ENCODE measurements at places on chromosomes 1 and 21.

- DNase-seq, result no peak
Measured at GRCh38 chr1:31306278-31306677, 9.4 kb downstream of the ZCCHC17 start.

- no peak for DNase-seq
Measured at GRCh38 chr1:226982451-226983177, 42.5 kb downstream of the COQ8A start.

- DNase-seq, result no peak
Measured at GRCh38 chr1:42260376-42261070, 74.5 kb downstream of the FOXJ3 start.

DNA sequence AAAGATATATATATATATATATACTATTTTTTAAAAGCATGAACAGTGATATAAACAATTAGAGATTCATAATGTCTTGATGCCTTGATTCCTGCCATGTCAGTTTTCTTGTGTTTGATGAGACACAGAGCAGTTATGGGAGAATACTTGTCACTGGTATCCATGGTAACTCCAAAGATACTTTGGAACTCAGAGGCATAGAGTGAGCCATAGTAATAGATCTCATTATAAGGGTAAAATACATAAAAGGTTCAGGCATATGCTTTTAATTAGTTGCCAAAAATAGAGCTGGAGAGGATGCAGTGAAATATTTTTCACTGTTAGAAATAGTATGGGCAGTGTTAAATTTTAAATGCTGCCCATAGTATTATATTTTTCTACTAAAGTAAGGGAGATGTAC lies 134.1 kb downstream of the SYT14 start:
- DNase-seq, result no peak

- DNase-seq, result no peak
Measured at GRCh38 chr1:186194107-186194756, 180.8 kb downstream of the TPR start.

DNA sequence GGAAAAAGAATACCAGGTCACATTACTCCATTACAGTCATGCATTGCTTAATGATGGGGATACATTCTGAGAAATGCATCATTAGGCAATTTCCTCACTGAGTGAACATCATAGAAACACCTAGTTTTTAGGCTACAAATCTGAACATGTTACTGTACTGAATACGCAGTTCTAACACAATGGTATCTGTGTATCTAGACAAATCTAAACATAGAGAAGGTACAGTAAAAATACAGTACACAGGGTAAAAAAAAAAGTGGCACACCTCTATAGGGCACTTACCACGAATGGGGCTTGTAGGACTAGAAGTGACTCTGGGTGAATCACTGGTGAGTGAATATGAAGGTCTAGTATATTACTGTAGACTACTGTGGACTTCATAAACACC lies 115.7 kb downstream of the AKT3 start:
- DNase-seq, result no peak

DNA sequence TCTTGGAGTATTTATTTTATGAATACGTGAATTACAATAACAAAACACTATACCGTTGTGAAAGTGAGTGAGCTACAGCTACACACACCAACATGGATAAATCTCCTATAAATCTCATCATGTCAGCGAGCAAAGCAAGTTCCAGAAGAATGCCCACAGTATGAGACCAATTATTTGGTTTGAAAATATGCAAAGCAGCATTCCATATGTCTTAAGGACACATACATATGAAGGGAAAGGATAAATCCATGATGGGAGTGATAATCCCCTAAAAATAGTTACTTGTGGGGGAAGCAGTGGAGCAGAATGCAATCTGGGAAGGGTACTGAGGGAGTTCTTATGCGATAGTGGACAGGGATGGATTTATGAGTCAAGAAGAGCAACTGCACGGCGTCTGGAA lies 261.3 kb downstream of the DISC1 start:
- no peak for DNase-seq

GRCh38 chr1:19644681-19645410 lies 735 bp downstream of the NBL1 start:
- DNase-seq, result peak; percentile 66

All from HuH-7.5 (cell line).